ENCODE measurements at places on chromosomes 11 and 22.

GRCh38 chr11:62852523-62853188 lies 13.3 kb upstream of the WDR74 start:
- no peak for DNase-seq

DNA sequence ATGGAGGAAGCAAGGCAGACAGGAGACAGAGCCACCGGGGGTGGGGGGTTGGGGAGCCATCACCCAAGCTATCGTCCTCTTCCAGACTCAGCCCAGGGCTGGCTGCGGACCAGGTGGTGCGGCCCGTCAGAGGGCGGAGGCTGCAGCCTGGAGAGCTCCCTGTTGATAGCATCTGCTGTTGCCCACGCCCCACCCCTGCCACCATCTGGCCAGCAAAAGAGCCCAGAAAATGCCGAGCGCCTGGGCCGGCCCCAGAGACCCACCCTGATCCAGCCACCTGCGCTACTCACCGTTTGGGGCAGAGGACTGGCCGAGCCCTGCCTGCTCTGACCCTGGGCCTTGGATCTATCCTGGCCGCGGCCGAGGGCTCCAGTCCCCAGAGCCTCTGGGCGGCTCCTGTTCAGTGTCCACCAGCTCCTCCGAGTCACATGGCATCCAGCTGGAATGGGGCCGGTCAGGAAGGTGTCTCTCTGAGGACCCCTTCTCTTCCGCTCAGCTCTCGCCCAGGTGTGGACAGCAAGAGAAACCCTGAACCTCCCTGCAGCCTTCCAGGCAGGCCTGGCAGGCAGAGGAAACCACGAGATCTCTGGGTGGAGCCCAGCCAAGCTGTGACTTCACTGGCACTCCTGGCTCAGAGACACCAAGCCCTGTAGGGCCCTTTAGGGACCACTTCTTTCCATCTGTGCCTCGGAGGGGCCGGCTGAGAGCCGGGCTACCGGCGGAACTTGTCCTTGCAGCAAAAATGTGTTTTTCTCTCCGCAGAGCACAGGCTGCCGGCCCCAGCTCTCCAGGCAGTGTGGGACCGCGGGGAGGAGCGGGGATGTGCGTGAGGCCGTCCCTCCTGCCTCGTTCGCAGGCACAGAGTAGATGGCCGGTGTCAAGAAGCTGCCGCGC lies at the start of gene MRGPRE:
MRGPRE (minus strand) TSS at position 567 of the 894 bp plus-strand sequence. CDS start 3,618 bp downstream, outside the sequence.
- DNase-seq, result peak; percentile 85

DNA sequence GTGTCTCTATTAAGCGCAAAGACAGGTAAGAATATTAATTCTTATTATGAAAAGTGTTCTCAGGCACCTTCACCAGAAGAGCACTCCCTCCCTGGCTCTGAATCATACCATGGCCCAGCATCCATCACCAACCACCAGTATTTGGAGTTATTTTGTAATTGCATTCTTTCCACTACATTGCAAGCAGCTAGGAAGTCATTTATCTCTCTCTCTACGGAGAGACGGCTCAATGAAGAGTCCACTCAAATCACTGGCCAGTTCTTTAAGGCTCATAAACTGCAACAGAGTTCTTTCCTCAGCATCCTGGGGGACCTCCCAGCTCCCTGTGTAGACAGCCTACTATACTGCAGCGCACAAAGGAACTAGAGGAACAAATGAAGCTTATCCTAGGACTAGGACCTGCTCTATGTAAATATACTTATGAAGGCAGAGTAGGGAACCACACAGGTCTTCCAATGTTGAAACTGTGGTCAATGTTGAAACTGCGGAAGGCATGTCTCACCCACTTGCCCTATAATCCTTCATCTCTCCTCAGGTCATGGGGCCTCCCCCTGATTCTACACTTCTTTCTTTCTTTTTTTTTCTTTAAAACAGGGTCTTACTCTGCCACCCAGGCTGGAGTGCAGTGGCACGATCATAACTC lies 63.4 kb downstream of the AAMDC start:
- no peak for DNase-seq

GRCh38 chr11:17719938-17720795 lies 796 bp downstream of the MYOD1 start:
- DNase-seq, result no peak

DNA sequence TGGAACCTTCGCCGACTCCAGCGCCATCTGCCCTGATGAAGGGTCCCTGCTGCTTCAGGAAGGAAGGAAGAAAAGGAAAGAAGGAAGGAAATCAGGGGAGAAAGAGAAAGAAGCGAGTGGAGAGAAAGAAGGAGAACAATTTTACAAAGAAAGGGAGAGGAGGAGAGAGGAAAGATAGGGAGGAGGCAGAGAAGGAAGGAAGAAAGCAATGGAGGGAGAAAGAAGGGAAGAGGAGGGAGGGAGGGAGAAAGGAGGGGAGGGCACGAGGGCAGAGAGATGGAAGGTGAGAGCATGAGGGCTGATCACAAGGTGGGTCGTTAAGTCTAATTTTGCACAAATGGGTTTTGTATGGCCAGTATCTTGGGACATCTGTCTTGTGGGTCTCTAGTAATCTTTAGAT lies 39.2 kb downstream of the PARVA start:
- DNase-seq, result no peak

GRCh38 chr22:27372364-27372763 lies 429.2 kb downstream of the MN1 start:
- no peak for DNase-seq

GRCh38 chr11:45238724-45239123 lies 47.4 kb downstream of the SYT13 start:
- DNase-seq, result no peak

DNA sequence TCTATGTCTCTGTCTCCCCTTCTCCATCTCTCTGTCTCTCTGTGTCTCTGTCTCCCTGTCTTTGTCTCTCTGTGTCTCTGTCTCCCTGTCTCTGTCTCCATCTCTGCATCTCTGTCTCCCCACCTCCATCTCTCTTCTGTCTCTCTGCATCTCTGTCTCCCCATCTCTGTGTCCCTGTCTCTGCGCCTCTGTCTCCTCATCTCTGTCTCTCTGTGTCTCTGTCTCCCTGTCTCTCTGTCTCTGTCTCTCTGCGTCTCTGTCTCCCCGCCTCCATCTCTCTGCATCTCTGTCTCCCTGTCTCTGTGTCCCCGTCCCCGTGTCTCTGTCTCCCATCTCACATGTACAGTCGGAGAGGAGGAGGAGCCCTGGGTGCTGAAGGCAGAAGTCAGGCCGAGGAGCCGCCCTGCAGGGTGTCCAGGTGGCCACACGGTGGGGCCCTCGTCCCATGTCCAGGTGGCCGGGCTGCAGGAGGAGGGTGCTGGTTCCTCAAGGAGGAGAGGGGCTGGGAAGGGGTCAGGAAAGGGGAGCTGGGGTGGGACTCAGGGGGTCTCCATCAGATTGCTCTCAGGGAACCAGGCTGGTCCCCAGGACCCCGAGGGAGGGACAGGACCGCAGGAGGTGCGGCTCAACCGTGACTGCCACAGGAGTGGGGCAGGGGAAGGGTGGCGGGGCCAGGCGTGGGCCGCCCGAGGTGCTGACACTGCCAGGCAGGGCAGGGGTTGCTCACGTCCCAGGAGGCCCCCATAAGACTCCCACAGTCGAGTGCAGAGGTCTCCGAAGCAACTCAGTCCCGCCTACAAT lies 25.6 kb upstream of the TH start:
- DNase-seq, result peak; percentile 82

GRCh38 chr11:36240801-36241200 lies 48.4 kb downstream of the COMMD9 start:
- DNase-seq, result no peak

GRCh38 chr22:28822930-28823551 lies 22.7 kb upstream of the XBP1 start:
- DNase-seq, result no peak

- DNase-seq, result no peak
These were observed 54.4 kb upstream of the GRK2 start for GRCh38 chr11:67211656-67212436.

DNA sequence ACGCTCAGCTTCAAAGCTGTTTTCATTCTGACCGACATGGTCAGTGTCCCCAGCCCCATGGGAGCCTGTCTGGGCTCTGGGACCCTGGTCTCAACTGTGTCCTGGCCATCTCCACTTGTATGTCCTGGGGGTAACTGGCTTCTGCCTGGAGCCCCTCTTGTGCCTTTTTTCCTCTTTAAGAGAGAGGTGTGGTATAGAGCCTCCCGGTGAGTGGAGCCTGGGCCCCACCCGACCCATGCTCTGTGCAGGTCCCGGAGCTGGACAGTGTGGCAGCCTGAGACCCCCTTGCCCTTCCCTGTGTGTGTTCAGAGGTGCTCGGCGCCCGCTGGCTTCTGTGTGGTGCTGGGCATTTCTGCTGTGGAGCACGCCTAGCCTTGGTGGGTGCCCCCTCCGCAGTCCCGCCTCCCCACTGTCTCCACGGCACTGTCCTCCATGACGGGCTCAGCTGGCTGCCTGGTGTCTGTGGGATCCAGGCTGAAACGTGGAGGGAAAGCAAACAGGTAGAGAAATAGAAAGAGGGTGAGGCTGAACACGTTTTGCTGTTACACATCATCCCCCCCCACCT lies 74.9 kb downstream of the PARVB start:
- no peak for DNase-seq

GRCh38 chr11:14518820-14519219 lies 1.4 kb downstream of the PSMA1 start:
- DNase-seq, result no peak

GRCh38 chr11:31641477-31642062 lies 132.0 kb downstream of the ELP4 start:
- no peak for DNase-seq

- no peak for DNase-seq
These were observed 8.5 kb upstream of the GAL3ST1 start for GRCh38 chr22:30582788-30583545.

DNA sequence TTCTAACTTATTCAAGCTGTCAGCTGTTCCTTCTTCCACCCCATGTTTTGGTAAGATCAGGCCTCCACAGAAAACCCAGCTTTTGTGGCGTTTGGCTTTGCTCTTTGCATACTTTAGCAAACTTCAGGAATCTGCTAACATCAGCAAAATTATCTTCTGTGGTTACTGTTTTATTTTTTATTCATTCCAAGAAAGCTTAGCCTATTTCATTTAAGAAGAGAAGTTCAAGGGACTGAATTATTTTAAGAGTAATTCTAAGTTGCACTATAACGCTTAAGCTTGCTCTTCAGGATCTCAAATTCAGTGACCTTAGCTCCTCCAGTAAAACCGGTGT lies 1.1 kb downstream of the JHY start:
- no peak for DNase-seq

DNA sequence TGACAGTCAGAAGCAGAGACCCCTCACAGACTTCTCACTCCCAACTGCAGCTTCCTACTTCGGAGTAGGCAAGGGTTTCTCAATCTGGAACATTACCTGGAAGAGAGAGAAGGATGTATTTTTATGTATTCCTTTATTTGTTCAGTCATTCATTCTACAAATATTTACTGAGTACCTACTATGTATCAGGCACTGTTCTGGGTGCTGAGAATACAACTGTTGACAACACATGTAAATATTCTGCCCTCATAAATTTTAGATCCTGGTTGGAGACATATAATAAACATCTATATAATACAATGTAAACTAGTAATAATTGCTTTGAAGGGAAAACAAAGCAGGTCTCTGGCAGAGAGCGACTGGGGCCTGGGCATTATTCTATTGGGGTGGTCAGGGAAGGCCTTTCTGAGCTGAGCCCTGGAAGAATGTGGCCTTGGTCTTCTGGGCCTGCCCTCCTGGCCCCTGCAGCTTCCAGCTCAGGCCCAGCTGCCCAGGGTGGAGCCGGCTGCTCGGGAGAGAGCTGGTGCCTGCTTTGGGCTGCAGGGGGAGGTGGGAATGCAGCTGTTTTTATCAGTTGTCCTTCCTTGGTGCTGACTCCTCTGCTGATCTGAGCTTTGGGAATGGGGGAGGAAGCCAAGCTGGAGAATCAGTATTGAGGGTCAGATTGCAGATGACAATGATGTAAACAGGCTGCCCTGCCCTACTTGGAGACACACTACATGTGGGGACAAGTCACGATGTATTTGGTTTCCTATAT lies 46.8 kb downstream of the PKNOX2 start:
- no peak for DNase-seq

DNA sequence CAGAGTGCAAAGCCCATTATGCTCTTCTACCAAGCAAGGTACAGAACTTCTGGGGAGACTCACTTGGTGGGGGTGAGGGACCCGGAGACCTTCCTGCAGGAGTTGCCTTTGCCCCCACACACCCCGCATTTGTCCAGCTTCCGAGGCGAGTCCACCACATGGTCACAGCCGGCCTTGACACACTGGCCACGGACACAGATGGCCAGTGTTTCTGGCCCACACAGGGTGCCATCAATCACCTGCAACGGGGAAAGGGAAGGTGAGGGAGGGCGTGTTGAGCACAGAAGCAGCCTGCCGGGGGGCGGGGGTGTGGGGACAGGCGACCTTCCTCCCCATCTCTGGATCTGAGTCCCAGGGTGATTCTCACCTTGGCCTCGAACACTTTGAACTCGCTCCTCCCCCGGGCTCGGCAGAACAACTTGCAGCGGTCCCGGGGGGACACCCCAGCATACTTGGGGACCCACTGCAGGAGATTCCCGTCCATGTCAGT lies 20.0 kb downstream of the ADAMTS8 start:
- no peak for DNase-seq

GRCh38 chr11:25562417-25562816 lies 769.5 kb upstream of the ANO3 start:
- DNase-seq, result no peak

- no peak for DNase-seq
These were observed 47.9 kb upstream of the SUSD2 start for GRCh38 chr22:24133187-24133965.

DNA sequence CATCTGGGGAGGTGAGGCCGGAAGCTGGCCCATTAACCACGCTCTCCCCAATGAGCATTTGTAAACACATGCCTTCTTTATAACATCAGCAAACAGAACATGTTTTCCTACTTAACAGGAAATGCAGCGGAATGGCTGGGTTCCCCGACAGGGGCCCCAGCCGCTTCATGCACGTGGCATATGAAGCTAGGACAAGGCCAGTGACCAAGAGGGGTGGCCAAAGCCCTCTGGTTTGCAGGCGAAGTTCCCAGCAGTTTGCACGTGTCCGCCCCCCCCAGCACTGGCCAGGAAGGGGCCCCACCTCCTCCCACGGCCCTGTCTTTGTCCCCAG lies 38.7 kb upstream of the LINC01488 start:
- peak; percentile 44 for DNase-seq

DNA sequence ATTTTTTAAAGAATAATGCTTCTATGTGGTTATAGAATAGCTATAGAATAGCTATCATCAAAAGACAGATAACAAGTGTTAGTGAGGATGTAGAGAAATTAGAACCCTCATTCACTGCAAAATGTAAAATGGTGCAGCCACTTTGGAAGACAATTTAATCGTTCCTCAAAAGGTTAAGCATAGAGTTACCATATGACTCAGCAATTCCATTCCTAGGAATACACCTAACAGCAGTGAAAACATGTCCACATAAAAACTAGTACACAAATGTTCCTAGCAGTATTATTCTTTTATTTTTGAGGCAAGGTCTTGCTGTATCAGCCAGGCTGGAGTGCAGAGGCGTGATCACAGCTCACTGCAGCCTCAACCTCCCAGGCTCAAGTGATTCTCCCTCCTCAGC lies 34.0 kb downstream of the RTL6 start:
- no peak for DNase-seq

DNA sequence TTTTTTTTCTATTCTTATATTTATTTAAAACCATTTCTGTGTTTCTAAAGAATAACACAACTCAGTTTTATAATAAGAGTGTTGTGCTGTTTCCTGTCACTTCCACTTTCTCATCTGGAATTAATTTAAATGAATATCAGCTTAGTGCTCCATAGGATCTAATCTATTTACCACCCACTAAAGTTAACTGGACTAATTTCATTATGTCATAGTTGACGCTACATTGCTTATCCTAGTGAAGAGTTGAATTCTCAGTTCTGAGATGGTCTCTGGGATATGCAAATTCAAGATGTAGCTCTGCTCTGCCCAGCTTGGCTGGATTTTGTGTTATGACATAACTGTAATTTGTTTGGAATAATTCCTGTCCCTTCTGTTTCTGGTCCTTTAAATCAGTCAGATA lies 380.1 kb downstream of the METTL15 start:
- no peak for DNase-seq
